Activated naive CD4-positive, alpha-beta T cell treated with anti-CD3 and anti-CD28 coated beads, Interleukin-2, amount 50 U/mL, for 16 hours (primary cell): ENCODE measurements at places on chromosomes 7 and 10.
A peak's percentile ranks its signal among the peaks of the same experiment; 100 is the strongest.

- no peak for DNase-seq
Observed at GRCh38 chr10:49361735-49362568, 33.9 kb downstream of the DRGX start.

GRCh38 chr7:105352018-105352612, 36.6 kb downstream of the SRPK2 start:
- peak; percentile 39 for DNase-seq

DNA sequence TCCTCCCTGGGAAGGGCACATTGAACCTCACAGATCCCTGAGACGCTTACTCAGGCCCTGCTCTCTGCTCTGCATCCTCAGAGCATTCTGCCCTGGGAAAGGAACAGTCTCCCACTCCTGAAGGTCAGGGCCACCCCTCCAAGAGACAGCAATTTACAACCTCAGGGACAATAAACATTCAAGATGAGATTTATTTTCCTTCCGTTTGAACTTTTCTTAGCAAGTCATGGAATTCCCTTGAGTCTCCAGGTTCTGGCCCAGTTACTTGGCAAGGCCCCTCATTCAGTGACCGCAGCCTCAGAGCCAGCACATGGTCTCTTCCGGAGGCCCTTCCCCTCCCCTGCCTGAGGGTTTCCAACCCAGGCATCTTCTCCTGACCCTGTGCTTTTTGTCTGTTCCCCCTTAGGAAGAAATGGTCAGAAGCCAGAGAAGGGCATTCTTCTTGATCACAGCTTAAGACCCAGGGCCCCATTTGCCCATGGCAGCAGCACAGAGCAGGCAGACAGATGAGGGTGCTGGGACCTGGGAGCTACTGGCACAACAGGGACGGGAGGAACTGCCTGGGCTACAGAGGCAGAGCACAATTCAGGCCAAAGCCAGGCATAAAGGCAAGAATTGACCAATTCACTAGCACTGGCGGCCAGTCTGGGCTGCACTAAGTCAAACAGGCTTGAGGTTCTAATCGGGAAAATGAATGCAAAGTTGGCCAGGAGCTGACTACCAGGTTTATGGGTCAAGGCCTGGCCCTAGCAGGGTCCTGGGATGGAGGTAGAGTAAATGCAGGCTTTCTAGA, 56.7 kb downstream of the VSTM4 start:
- no peak for DNase-seq

GRCh38 chr7:44673771-44674170, 67.3 kb downstream of the OGDH start:
- no peak for DNase-seq

DNA sequence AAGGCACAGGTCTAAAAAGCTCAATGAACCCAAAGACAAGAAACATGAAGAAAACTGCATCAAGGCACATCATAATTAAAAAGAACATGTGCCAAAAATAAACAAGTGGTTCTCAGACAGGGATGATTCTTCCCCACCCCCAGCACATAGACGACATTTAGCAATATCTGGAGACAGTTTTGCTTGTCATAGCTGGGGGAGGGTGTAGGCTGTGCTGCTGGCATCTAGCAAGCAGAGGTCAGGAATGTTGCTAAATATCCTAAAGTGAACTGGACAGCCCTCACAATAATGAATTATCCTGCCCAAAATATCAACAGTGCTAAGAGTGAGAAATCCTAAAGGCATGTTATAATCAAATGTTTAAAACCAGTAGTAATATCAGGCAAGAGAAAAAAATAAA, 122.6 kb downstream of the MICU1 start:
- no peak for DNase-seq

- DNase-seq = no peak
Observed at GRCh38 chr7:39693812-39694211, 70.4 kb downstream of the RALA start.

DNA sequence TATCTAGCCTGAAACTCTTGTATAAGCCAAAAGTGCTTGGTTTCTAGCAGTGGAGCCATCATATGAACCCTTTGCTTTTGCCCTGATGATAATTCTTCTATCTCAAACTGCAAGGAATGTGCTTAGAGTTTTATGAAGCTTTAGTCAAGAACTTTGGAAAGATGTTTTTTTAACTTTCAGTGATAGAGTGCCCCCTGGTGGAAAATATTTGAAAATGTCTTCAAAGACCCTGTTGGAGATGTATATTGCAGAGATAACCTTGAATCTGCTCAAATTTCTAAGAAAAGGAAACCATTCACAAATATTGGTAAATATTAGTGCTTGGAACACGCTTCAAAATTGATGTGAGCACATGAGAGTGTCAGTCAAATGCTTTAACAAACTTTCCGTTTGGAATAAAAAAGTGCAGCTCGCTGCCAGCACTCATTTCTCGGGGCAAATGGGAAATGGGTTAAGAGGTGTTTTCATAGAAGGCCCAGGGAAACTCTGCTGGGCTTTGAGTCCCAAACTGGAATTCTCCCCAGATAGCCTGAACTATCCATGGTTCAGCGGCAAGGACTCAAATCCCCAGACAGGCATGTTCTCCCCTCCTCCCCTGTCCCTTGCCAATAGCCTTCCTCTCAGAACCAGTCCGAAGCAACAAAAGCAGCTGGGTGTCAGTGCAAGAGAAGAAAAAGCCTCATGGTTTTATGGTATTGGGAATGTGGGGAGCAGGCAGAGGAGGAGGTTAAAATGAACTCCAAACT, 129.3 kb downstream of the MYOF start:
- DNase-seq = no peak

- DNase-seq = no peak
Observed at GRCh38 chr10:17479822-17480221, 25.4 kb upstream of the ST8SIA6 start.

DNA sequence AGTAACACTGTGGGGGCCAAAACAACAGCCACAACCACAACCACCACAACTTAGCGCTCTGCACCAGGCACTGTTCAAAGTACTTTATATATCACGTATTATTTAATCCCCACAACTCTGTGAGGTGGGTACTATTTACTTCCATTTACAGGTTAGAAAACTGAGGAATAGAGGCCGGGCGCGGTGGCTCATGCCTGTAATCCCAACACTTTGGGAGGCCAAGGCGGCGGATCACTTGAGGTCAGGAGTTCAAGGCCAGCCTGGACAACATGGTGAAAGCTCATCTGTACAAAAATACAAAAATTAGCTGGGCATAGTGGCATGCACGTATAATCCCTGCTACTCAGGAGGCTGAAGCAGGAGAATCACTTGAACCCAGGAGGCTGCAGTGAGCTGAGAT, 3.6 kb downstream of the DNAJC12 start:
- DNase-seq = no peak

GRCh38 chr10:123096452-123096851, 39.3 kb upstream of the HMX3 start:
- DNase-seq = no peak

DNA sequence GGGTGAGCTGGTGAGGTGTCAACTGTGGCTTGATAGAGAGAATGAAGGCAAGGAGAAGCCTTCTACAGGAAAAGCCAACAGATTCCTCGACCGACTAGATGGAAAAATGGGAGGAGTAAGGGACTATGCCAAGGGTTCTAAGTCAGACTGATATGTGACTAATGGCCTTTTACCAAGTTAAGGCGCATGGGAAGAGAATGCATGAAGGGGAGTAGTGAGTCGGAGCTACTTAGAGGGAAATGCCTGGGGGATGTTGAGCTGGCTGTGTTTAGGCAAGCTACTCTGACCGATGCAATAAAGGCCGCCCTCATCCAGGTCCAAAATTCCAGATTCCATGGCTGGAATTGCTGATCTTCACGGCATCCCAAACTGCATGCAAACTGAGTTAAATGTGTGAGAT, 48.2 kb downstream of the APBB1IP start:
- DNase-seq = no peak

DNA sequence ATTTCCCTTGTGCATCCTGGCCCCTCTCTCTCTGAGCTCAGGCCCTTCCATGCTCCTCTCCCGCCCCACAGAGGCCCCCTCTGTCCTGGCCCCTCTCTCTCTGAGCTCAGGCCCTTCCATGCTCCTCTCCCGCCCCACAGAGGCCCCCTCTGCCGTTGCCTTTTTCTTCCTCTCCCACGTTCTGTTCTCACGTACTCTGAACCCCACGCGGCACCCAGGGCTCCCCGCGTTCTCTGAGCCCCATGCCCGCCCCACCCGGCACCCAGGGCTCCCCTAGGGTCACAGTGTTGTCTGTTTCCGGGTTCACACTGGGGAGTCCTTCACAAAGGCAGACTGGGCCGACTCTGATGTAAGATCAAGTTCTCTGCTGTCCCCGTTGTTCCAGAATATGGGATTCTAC, 336.8 kb downstream of the DNAJB6 start:
- no peak for DNase-seq

DNA sequence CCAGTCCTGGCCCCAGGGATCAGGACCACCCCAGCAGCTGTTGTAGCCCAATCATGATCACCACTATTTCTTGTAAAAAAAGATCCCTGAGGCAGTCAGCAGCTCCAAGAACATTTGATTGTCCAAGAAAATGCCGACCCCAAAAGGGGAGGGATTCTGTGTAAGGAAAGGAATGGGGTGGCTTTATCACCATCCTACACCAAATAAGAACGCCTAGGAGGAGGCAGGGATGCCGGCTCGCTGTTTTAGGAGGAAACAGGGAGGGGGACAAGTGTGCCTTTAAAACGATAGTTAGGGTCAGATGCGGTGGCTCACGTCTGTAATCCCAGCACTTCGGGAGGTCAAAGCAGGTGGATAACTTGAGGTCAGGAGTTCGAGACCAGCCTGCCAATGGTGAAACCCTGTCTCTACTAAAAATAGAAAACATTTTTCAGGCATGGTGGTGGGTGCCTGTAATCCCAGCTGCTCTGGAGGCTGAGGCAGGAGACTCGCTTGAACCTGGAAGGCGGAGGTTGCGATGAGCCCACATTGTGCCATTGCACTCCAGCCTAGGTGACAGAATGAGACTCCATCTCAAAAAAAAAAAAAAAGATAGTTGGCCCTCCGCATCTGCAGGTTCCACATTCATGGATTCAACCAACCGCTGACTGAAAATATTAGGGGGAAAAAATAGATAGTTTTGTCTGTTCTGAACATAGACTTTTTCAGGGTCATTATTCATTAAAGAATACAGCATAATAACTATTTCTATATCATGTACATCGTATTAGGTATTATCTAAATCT, 63.6 kb downstream of the PDIA4 start:
- DNase-seq = no peak

GRCh38 chr10:5196702-5197113, at the start of gene AKR1C4:
Gene AKR1C4 (plus strand): TSS chr10:5196837. CDS start chr10:5196868, 31 bp downstream.
- DNase-seq = no peak

GRCh38 chr7:36045326-36045725, 107.7 kb upstream of the EEPD1 start:
- DNase-seq = no peak

GRCh38 chr7:85587785-85588184, 400.9 kb upstream of the SEMA3D start:
- DNase-seq = no peak

- DNase-seq = no peak
Observed at GRCh38 chr10:336247-336646, 201.0 kb downstream of the ZMYND11 start.

DNA sequence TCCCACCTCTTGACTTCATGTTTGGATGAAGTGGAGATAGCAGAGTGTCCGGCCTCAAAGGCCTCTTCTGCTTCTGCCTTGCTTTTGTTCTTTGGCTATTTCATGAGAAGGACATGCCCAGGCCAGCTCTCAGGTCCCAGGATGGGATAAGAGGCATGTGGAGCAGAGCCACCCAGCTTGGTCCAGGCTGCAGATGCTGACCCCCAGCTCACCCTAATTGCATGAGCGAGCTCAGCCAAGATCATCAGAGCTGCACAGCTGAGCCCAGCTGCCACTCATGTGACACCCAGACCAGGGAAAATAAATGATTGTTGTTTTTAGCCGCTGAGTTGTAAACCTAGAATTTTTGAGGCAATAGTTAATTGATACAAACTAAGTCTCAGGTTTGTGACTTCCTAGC, 230.0 kb downstream of the PHF14 start:
- no peak for DNase-seq

DNA sequence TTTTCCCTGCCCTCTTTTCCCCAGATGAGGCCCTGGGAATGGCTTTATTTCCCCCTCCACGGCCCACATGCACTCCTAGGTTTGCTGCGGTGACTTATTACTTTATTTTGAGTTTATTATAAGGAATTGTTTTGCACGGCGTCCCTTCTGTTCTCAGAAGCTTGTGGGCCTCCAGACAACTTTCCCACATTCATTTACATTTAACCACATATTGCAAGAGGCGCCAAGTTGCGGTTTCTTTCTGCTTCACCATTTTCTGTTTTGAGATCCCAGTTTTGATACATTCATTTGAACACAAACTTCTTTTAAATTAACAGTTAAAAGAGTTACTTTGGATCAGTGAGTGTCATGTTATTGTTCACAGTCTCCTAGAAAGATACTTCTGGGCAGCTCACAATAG, 532.5 kb upstream of the MGMT start:
- DNase-seq = no peak

DNA sequence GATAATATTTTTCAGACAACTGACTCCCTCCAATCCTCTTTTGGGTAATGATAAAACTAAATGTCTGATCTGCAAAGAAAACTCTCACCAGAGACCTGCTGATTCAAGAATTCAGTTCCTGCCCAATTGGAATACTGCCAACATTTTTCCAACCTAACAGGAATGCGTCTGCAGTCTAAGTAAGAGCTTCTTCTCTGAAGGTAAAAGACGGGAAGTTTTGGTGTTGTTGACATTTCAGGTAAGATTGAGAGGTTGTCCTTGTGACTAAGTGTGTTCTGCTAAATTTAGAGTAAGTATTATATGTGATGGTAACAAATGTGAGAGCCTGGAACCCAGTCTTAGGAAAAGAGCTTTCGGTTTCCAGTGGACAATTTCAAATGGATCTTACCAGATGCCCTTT, 17.6 kb downstream of the IFIT5 start:
- no peak for DNase-seq

- no peak for DNase-seq
Observed at GRCh38 chr10:129825826-129826225, 138.2 kb downstream of the EBF3 start.

- no peak for DNase-seq
Observed at GRCh38 chr10:26696786-26697162, 727 bp upstream of the PDSS1 start.

GRCh38 chr7:4667776-4668509, 14.2 kb upstream of the FOXK1 start:
- no peak for DNase-seq

DNA sequence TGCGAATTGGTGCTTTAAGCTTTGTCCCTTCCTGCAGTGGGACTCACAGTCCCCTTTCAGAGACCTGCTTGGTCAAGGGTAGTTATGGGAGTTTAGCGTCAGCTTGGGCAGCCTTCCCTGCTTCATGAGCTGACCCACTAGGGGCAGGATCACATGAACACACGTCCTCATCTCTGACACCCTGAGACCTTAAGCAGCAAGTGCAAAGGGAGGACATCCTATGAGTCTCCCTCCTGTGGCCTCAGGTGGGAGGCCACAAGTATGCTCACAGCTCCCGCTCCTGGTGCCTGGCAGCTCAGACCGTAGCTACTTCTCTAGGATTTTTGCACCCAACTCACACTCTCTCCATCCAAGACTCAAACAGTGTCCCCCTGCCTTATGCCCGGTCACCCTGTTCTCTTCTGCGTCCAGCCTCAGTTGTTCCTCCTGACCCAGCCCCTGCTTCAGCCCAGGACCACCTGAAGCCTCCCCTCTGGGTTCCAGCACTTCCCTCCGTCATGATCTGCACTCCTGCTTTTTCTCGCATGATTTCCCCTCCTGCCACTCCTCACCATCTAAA, 136.6 kb upstream of the FAM20C start:
- DNase-seq = no peak
